ENCODE measurements at places on chromosomes 6 and 20.

GRCh38 chr6:142014515-142014914 is 118.2 kb upstream of the GJE1 start:
- DNase-seq = no peak
- no peak overlapping the region for H3K27ac ChIP-seq
- H3K27me3 ChIP-seq = no peaks in the 10 kb centered on the region
- H3K4me1 ChIP-seq = peaks cover 7% of the 10 kb centered on the region

DNA sequence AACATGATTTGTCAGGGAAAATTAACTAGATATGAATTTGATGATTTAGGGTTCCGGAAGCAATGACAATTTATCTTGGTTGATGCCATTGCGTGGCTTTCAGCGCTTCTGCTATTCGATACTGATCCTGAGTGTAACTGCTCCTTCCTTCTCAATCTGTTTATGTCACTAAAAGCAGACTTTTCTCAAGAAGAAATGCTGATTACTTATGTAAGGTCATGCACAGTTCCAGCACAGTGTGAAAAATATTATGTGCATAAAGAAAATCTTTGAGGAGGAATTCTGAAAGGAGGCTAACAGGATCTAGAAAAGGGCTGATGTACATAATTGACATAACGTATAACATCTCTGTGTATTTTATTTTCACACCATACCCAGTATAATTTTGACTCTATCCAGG is 336.6 kb downstream of the PACRG start:
- H3K4me1 ChIP-seq = no peaks in the 10 kb centered on the region
- no peak overlapping the region for H3K27ac ChIP-seq
- peaks cover 3% of the 10 kb centered on the region for H3K27me3 ChIP-seq
- H3K36me3 ChIP-seq = no peaks in the 10 kb centered on the region
- no peak for DNase-seq

- DNase-seq = no peak
- no peak overlapping the region for H3K4me3 ChIP-seq
- H3K27ac ChIP-seq = no peak overlapping the region
- H3K27me3 ChIP-seq = no peaks in the 10 kb centered on the region
- H3K4me1 ChIP-seq = no peaks in the 10 kb centered on the region
These were observed 256.5 kb downstream of the TRDN start for GRCh38 chr6:123380257-123380656.

DNA sequence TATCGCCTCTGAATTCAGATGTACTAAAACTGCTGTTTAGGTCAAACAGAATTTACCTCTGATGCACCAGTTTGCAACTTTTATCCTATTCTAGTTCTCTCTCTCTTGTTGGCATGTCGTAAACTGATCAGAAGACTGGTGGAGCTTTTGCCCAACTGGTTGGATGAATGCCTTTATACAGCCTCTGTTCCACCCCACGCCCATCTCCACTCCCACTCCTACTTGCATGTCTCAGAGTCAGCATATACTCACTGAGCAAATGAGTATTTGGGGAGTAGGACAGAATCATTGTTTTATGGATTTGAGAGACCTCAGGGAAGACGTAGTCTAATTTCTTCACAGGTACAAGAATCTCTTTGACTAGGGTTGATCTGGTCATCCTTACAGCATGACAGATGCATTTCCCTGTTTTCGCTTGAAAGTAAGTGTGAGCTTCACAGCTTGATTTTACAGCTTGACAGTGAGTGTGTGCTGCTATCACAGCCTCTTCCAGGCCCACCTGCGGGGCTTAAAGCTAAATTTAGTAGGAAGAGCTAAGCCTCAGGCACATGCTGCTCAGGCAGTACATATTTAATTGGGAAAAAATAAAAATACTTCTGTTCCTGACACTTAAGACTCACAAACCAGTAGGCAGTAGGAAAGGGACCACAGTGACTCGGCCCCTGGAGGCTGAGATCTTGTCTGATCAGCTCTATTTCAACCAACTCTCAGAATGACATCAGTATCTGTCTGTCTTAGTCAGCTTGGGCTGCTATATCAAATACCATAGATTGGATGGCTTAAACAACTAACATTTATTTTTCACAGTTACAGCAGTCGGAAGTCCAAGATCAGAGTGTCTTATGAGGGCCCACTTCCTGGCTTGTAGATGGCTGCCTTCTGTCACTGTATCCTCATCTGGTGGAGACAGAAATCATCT is 30.4 kb downstream of the TRMT6 start:
- no peaks in the 10 kb centered on the region for H3K4me1 ChIP-seq
- H3K4me3 ChIP-seq = no peak overlapping the region
- no peak overlapping the region for H3K27ac ChIP-seq
- DNase-seq = no peak
- peaks cover 20% of the 10 kb centered on the region for H3K27me3 ChIP-seq

DNA sequence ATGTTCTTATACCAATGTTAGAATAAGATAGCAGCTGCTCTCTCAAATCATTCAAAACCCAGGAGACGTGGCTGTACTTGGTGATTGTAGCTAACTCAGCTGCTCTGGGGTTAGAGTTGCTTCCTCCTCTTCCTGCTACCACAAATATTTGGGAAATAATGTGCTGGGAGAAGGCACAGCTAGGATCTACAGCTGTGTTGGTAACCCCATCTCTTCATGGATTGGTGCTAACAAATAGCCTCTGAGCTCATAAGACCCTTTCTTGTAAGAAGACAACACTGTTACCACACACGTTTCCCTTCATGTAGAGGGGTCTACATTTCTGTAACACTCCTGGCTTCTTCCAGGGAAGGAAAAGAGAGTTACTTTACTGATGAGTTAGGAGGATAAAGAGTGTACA is 911.0 kb upstream of the CITED2 start:
- H3K27me3 ChIP-seq = no peaks in the 10 kb centered on the region
- H3K4me3 ChIP-seq = no peak overlapping the region
- H3K36me3 ChIP-seq = no peaks in the 10 kb centered on the region
- DNase-seq = no peak

DNA sequence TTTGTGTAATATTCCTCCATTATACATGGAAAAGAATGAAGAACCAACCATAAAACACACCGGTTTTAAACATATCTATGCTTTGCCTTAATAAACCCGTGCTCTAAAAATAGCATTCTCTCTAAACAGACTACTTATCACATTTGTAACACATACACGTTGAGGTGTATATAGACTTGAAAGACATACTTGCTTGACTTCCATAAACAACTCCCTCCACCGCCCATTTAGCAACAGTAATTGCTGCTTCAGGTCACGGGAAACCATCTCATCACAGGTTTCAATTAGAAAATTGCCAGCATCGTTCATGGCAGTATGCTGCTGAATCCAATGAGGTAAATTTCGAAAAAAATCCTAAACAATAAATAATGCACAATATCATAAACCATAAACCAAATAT is 174.0 kb downstream of the SYNE1 start:
- no peaks in the 10 kb centered on the region for H3K36me3 ChIP-seq
- no peaks in the 10 kb centered on the region for H3K27me3 ChIP-seq
- H3K27ac ChIP-seq = no peak overlapping the region
- DNase-seq = no peak
- H3K4me1 ChIP-seq = peaks cover 9% of the 10 kb centered on the region
